Aorta (tissue), 5 donors: ENCODE measurements at places on chromosomes 4 and X.

DNA sequence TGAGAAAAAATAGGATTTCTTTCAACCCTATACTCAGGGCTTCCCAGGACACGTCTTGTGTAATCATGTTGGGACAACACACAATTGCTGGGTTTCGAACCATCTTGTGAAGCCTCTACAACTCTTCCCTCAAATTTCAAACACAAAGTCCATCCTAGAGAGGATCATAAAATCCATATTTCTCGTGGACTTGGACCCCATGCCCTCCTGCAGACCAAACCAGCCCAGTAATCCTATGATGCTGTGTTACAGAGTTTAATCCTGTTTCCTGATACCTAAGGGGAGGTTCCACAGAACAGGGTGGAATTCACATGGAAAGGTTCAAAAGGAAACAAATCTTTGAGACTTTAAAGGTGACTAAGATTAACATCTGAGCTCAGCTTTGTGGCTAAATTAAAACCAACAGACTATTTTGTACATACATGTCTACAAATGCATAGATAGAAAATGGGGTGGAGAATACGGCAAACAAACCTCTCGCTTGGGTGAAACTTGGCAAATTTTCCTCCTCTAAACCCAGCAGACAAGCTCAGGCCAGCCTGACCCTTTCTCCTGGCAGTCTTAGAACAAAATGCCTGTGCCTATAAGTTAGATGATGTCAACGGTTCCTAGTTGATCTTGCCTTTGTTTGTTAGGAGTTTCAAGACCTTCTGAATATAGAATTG is 38.1 kb downstream of the EGFL6 start:
- DNase-seq: no peak

- no peak for DNase-seq
Measured at GRCh38 chrX:11100281-11101035, 10.7 kb upstream of the HCCS start.

DNA sequence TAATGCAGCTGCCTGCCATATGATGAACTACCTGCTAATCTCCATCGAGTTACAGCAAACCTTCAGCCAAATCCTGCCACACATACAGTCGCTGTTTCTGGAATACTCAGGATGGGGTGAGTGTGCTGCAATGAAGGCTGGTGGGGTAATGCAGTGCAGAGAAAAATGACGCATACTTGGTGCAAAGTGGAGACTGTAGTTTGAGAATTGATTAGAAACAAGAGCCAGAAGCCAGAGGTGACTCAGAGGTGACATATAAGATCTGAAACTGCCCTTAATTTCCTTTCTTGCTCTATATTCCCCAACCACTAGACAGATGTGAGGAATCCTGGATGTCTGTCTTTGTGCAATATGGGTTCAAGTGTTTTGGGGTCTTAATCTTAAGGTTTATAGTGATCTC is 22.0 kb downstream of the C4orf54 start:
- DNase-seq: no peak

DNA sequence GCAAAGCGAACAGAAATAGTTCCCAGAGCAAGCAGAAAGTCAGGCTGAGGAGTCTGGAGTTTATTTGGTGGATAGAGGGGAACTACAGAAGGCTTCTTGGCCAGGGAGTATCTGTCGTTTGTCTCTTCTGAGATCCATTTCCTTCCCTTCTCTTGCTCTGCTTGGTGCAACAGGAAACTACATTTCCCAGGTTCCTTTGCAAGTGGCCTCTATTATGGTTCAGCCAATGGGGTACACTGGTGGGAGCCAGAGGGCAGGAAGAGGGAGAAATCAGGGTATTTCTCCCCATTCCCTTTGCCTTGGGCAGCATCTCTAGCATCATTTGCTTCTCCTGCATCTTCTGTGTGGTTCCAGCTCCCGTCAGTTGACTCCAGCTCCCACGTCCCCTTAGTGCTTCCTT is 142.1 kb downstream of the BCOR start:
- DNase-seq: no peak

GRCh38 chrX:93322110-93322509 is 351.3 kb downstream of the NAP1L3 start:
- no peak for DNase-seq

- DNase-seq: no peak
Measured at GRCh38 chr4:140176735-140177134, 22.8 kb upstream of the MAML3 start.

DNA sequence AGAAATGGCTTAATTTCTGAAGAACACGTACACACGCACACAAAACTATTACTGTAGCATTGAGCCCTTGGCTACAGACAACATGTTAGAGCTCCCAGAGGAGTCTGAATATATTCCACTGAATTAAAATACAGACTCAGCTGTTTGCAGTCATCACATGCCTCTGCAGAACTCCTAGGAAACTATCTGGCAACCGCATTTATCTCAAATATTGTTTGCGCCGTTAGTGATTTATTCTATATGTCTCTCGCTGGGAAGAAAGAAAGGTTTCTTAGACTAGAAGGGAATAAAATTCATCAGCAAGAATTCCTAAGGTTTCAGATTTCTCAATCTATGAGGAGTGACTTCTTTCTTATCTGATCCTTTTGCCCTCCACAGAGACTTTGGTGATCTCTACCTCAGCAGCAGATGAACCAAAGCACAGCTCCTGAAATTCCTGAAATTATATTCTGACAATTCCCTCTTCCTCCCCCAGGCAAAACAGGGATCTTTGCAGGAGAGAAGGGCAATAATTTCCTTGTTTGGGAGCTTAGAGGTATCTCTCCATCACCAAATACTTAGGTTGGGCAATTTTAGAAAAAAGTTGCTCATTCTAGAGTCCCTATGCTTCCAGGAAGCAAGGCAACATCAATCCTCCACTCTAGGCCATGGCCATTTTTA is 199.2 kb downstream of the APBB2 start:
- no peak for DNase-seq

- no peak for DNase-seq
Measured at GRCh38 chr4:1363513-1363912, 16.5 kb downstream of the UVSSA start.

GRCh38 chr4:179165862-179166261 is 1723.6 kb upstream of the AGA start:
- DNase-seq: no peak

DNA sequence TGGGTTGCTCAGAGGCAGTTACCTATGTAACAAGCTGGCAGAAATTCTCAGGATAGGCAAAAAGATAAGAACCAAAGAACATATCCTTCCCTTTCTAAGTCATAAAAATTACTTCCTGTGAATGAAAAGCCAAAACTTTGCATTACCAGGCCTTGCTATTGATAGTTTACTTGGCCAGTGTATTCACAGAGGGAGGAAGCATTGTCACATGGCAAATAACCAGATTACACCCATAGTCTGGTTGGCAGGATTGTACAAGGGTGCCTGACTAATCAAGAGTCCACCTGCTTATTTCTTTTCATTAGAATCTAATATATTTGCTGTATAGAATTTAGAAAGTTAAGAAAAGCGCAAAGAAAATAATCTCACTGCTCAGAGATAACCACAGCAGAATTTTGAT is 14.1 kb downstream of the XIAP start:
- no peak for DNase-seq

DNA sequence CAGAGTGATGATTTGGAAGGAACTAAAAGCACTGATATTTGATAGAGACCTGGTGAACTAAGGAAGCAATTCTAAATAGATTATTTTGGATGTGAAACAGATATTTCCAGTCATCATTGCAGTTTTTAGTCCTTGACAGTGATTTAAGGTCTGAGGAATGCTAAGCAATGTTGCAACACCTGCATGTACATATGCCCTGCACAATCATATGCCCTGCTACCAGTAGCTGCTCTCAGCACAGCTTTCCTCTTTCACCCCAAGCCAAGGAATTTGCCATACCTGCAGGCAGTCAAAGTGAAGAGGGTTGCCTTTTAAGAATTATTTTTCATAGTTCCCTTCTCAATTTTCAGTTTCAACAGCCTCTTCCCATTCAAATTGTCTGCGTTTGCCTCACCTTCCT is 8.7 kb upstream of the FAM47A start:
- no peak for DNase-seq

- DNase-seq: no peak
Measured at GRCh38 chr4:19631814-19632213, 619.9 kb upstream of the SLIT2 start.

DNA sequence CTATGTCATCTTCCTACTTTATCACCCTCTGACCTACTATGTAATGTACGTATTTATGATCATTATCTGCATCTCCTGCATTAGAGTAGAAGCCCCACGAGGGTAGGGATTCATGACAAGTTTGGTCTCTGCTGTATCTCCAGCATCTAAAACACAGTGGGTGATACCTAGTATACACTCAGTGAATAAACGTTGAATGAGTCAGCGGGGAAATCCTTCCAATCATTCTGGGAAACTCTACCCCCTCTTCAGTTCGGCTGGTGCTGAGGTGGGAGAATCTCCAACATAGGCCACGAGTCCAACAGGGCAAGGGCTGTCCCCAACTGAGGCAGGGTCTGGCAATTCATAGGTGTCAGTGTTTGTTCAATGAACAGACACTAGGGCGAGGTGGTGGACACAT is 74.4 kb upstream of the EFNB1 start:
- DNase-seq: no peak

DNA sequence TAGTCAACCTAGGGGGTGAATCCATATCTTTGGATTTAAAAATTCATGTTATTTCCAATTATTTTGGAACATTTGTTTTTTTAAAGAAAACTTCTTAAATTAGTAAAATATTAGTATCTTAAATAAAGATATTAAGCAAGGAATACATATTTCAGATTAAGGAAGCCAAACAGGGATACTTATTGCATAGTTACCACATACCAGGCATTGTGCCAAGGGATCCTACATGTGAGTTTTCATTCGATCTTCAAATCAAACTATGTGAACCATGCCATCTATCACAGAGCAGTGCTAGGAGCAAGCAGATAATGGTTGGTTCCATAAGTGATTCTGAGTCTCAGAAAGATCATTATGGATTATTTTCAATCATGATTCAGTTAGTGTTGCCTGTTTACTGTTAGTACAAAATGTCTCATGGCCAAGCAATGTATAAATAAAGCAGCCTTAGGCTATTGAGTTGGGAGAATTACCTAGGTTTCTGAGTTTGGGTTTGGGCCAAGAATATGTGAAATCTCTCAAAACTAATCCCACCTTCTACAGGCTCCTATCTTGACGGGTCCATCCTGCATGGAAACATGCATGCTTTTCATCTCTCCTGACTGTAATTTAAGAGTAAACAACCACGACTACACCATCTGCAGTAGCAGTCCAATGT is 176.7 kb downstream of the NPFFR2 start:
- DNase-seq: no peak

DNA sequence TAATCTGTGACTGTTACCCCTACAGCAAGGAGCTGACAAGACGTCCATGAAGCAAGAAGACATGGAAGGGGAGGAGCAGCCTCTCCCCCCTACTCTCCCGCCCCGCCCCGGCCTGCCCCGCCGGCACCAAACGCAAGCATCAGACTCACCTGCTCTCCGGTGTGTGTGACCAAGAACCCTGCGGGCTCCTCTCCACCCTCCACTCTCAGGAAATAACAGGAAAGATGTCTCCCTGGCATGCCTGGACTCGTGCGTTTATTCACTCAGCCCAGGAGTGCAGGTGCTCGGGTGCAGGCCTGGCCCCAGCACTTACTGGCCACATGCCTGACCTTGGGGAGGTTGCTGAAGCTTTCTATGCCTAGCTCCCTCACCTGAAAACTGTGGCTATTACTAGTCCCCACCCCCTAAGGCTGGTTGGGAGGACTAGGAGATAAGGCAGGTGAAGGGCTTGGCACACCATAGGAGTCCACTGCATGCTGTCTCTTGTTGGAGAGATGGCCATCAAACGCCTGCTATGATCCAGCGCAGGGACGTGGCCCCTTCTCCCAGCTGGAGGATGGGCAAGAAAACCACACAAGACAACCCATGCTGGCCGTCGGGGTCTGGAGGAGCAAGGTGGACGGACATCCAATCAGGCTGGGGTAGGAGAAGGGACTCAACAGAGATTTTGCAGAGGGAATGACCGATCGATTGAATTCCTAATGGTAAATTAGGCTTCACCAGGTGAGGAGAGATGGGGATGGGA is 34.9 kb upstream of the CLDN24 start:
- DNase-seq: no peak

GRCh38 chr4:178917756-178918155 is 1475.5 kb upstream of the AGA start:
- DNase-seq: no peak

DNA sequence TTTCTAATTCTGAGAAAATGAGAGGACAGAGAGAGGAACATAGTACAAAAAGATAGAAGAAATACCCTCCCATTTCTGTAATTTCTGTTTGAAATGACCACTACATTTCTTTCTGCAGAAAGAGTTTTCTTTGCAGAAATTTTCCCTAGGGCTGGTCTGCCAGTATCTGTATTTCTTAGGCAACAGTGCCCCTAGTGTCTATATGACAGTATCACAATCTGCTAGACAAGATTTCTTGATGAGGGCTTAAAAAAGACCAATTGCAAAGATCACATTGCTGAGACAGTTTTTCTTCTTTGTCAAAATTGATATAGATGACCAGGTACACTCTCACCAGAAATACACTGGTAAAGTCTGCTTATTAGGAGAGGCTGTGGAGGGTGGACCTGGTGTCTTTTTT is 81.0 kb upstream of the ZDHHC15 start:
- no peak for DNase-seq

DNA sequence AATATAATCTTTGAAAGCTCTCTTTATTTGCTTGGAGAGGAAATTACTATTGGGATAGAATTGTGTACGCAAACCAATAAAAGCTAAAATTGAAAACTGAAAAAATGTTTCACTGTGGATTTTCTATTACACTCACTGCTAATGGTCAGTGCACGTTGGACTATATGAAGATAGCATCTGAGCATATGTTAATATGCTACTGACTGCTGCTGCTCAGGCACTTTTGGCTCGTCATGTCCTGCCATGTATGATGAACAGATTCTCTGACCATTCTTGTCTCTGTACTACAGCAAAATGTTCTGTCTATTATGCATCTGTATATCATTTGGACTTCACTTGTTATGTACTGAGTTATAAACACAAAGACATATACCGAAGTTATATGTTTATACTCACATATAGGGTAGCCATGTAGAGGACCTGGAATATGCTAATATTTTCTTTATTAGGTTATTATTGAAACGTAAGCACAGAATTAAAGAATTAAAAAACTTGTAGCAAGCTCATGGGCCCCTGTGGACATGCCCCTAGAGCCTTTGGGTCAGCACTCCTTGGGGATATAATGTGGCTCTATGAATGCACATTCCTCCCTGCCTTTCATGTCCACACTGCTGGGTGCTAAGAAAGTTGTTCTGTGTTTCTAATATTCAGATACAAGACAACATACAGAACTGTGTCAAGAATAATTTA is 120.8 kb downstream of the ANK2 start:
- DNase-seq: no peak

GRCh38 chrX:134173541-134174272 is 63.3 kb upstream of the CCDC160 start:
- DNase-seq: no peak
